ENCODE measurements at places on chromosomes 7 and 10.

DNA sequence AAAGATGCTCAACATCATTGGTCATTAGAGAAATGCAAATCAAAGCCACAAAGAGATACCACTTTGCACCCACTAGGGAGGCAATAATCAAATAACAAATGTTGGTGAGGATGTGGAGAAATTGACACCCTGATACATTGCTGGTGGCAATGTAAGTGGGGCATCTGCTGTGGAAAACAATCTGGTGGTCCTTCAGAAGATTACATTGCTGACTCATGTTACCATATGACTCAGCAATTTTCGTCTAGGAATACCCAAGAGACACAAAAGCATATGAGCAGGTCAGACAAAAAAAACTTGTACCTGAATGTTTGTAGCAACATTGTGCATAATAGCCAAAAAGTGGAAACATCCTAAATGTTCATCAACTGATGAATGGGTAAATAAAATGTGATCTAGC is 4.9 kb upstream of the CLDN3 start:
- no peak for DNase-seq

GRCh38 chr7:66539902-66540375 is 88.7 kb upstream of the KCTD7 start:
- DNase-seq: no peak

DNA sequence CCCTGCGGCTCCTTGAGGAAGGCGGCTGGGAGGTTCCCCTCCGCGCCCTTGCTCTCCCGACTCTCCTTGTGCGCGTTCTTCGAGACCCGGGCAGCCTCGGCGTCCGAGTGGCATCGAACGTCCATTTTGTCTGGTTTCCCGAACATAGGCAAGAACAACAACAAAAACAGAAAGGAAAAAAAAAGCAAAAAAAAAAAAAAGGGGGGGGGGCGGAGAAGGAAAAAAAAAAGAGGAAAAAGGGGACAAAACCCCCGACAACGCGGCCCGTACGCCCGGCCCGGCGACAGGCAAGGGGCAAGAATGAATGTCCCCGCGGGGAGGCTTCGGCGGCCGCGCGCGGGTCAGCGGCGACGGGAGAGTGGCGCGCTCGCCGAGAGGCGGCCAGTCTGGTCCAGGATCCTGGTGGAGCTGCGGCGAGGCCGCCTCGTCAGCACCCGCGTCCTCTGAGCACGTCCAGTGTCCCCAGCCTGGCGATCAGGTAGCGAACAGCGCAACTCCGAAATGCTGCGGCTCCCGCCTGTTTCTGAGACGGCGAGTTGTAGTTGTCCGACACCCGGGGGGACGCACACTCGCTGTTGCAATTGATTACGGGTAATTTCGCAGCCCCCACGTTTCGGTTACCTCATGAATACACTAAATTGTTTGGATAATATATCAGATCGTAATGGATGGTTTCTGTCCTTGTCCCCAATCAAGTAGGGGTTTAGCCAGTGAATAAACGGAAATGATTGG is at the start of gene VAX1:
Gene VAX1 (minus strand): TSS at position 360 of the 732 bp plus-strand sequence. CDS start 214 bp downstream, at position 146.
- DNase-seq: peak; percentile 53

DNA sequence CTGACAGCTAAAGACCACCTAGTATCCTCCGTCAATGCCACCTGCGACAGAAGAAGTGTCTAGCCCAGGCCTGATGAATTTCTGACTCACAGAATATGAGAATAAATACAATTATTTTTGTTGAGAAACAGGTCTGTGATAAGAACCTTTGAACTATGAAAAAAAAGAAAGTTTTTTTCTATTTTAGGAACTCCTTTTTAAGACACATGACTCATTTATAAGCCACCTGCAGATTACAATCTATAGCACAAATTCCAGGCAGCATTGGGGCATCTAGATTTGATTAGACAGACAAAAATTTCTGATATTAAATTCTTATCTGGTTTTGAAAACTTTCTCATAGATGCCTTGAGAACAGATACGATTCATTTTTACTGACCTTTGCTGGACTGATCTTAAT is 256.7 kb upstream of the LYZL1 start:
- no peak for DNase-seq

- DNase-seq: peak; percentile 56
Observed at GRCh38 chr10:127243490-127244272, 47.3 kb upstream of the INSYN2A start.

Measured in activated CD8-positive, alpha-beta memory T cell treated with anti-CD3 and anti-CD28 coated beads, Interleukin-2, amount 50 U/mL, for 48 hours (primary cell).